ENCODE measurements at places on chromosomes 5 and 9.

- DNase-seq, result no peak
Measured at GRCh38 chr9:70389188-70389587, 25.3 kb downstream of the KLF9 start.

DNA sequence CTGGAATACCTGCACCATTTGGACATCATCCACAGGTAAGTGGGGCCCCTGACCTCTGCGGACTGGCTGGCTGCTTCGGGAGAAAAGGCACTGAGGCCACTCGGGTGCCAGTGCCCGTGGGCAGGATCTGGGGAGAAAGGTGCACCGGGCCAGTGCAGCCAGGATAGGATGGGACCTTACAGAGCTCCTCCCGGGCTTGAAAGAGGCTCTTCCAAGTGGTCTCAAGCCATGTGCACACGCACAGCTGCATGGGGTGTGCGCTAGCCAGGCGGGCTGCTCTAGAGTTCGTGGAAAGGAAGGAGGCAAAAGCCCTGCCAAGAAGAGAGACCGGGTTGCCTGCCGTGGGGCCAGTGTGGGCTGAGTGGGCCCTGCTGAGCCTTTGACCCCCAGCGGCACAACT is 13.4 kb downstream of the STKLD1 start:
- no peak for DNase-seq

- peak; percentile 57 for DNase-seq
Measured at GRCh38 chr9:125631391-125632085, 75.5 kb downstream of the MAPKAP1 start.

- no peak for DNase-seq
Measured at GRCh38 chr5:172421020-172421419, 33.3 kb downstream of the SH3PXD2B start.

DNA sequence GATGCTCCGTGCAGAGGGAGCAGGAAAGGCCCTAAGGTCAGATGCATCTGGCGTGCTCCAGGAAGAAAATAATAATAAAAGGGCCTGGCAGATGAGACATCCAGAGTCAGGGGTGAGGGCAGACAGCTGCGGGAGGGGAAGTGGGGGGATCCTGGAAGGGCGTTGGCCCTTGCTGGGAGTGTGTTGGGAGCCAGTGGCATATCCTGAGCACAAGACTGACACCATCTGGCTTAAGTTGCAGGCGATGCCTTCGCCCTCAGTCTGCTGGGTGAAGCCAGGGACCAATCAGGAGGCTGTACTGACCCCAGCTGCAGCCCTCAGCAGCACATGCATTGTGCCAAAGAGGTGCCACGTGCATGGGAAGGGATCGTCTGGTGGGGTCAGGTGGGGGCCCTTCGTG is 3.8 kb downstream of the OR2V2 start:
- no peak for DNase-seq

DNA sequence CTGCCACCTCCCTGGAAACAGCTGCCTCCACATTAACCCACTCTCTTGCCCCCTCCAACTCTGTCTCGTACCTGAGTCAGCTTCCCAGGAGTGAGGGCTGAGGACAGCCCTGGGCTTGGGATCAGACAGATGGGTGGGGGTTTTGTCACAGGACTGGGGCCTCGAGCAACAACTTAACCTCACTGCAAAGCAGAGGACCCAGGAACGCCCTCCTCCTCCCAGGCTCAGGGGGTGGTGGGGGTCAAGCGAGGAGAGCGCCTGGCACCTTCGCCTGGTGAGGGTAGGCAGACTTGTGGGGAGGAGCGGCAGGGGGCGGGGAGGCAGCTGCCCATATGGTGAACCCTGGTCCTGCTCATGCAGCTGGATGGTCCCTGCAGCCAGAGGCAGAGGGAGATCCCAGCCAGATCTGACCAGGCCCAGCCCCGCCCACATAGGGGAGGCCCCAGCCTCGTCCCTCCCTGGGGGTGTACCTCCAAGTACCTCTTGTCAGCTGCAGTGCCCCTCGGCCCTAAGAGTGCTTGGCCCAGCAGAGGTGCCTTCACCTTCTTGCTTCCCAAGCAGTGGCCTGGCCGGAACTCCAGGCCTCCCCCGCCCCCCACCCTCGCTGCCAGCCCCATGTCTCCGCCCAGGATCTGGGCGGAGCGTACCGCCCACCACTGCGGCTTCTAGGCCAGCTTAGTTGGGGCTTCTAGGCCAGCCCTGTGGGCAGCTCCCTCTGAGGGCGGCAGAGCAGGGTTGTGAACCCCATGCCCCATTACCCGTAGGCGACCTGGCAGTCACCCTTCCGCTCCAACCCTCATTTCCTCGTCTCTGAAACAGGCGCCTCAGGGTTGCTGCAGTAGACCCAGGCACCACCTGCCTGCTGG is at the start of gene SARDH:
Gene SARDH, minus strand, starts transcription at position 579 of the 866 bp plus-strand sequence. CDS start 4,179 bp downstream, outside the sequence.
- DNase-seq, result peak; percentile 47

GRCh38 chr5:158792976-158793375 is 306.7 kb downstream of the EBF1 start:
- DNase-seq, result no peak

DNA sequence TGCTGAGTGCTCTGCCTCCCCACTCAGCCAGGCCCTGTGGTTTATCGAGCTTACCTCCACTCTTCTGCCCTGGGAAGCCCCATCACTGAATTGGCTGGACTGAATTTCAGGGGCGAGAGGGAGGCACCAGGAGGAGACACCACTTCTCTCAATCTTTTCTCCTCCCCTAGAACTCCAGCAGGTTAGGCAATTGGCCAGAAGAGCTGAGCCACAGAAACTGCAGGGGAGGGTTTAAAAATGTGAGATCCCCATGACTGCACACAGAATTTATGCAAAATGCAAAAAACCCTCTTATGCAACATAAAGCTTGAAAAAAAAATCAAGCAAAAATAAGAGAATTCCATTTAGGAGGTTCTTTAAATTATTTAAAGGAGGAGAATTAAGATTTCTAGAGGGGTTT is 29.9 kb downstream of the TUT7 start:
- peak; percentile 75 for DNase-seq

GRCh38 chr5:2106721-2107120 is 224.0 kb upstream of the IRX4 start:
- no peak for DNase-seq

GRCh38 chr5:66814146-66814991 is 218.2 kb downstream of the MAST4 start:
- DNase-seq, result peak; percentile 63

DNA sequence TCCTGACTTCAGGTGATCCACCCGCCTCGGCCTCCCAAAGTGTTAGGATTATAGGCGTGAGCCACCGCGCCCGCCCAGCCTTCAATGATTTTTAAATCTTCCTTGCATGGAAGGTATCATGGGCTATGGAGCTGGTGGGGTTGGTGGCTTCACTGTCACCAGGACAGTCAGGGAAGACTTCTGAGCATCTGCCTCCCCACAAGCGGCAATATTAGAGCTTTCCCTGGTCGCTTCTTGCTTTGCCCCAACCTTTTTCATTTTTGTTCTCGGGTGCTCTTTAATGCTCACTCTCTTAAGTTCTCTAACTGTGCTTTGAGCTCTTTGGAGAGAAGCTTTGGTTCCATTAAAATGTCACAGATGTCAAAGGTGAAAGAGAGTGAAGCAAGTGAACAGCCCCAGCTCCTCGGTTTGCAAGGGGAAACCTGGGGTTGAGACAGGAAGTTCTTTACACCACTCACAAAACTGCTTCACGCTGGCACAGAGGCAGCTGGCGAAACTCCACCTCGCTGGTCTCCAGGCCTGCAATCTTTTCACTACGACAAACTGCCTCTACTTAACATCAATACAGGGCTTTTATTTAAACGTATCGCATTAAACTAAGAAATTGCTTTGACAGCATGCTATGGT is 142.5 kb upstream of the RETREG1 start:
- peak; percentile 31 for DNase-seq

DNA sequence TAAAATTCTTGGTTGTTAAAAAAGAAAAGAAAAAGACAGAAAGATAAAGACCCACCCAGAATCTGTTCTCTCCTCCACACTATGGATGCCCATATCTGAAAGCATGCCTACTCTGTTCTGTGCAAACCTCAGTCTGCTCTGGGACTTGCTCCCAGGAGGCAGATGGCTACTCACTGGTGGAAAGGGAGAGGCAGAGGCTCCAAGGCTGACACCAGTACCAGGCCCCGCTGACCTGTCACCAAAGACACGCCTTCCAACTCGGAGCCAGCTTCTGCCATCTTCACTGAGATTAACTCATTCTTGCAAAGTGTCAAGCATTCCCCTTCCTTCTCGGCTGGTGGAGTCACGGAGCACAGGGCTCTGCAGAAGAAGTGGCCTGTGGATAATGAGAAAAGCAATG is 21.6 kb downstream of the SH3TC2 start:
- no peak for DNase-seq

DNA sequence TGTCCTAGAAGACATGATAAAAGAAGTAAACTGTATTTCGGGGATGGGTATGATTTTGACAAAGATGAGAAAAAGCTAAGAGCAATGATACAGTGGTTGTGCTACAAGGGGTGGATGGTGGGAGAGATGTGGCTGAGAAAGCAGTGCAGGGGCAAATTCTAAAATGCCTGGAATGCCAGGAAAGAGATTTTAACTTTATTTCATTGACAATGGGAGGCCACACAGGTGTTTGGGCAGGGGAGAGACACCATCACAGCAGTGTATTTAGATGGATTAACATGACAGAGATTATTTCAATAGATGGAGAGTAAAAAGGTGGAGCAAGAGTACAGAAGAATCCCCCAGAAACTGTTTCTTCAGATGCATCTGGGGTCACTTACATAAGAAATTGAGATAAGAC is 71.2 kb downstream of the MAMDC2 start:
- DNase-seq, result no peak

Measured in IMR-90 (cell line).